ENCODE measurements at places on chromosomes 6 and 20.

DNA sequence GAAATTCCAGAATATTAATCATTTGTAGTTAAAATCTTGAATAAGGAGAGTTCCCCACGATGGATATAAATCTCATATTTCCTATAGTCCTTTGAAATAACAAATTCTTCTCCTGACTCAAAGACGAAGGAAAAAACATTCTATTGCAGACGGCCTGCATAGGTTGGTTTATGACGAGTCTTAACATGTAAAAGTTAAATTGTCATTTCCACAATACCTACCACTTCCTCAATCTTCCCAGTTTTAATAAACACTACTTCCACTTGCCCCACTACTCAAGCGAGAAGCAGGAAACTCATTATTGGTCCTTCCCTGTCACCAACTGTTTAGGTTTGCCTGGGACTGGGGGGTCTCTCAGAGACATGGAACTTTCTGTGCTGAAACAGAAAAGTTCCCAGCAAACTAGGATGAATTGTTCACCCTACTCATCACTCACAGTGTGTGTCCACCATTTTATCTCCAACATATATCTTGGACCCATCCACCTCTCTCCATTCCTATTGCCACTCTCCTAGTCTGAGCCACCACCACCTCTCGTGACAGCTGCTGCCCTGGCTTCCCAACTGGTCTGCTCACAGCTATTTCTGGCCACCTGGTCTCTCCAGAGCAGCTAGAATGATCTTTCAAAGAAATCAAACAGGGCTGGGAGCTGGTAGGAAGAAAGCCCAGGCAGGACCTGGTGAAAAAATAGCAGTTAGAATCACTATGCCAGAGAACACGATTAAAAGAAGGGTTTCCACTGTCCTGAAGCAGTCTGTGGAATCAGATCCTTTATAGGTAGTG is 15.1 kb upstream of the ZSCAN9 start:
- no peak for DNase-seq

GRCh38 chr6:32427218-32427617 is 12.5 kb upstream of the HLA-DRA start:
- no peak for DNase-seq

GRCh38 chr6:131694832-131695426 is 6.3 kb downstream of the OR2A4 start:
- DNase-seq, result no peak

DNA sequence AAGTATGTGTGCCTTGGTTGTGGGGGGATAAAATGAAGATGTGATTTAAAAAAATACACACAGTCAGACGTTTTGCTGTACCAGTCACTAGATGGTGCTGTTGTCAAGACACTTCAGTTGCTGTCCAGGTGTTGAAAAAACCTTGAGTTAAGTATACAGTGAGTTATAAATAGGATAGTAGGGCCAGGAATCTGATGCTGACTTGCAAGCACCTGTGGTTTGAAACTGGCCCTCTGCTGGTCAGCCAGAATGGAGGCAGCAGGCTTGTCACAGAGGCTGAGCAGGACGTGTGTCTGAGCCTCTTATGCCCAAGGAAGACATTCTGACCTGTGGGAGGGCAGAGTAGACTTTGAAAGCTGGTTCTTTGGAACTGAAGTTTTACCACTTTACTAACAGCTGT is 27.8 kb downstream of the RNF8 start:
- no peak for DNase-seq

GRCh38 chr6:138278326-138278725 is 60.0 kb upstream of the PBOV1 start:
- no peak for DNase-seq

GRCh38 chr20:61166324-61166723 is 85.7 kb upstream of the CDH4 start:
- no peak for DNase-seq

- no peak for DNase-seq
These were observed 118.0 kb downstream of the OPRM1 start for GRCh38 chr6:154157082-154157481.

GRCh38 chr6:116840091-116840490 is 11.2 kb upstream of the GPRC6A start:
- DNase-seq, result no peak

- no peak for DNase-seq
These were observed 48.0 kb upstream of the DST start for GRCh38 chr6:56690519-56691285.

DNA sequence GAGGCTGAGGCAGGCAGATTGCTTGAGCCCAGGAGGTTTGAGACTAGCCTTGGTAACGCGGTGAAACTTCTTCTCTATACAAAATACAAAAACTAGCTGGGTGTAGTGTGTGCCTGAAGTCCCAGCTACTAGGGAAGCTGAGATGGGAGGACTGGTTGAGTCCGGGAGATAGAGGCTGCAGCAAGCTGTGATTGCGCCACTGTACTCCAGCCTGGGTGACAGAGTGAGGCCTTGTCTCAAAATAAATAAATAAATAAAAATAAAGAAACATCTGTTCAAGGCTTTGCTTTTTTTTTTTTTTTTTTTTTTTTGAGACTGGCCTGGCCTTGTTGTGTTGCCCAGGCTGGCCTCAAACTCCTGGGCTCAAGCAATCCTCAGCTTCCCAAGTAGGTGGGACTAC is 23.7 kb upstream of the SLC23A2 start:
- no peak for DNase-seq

DNA sequence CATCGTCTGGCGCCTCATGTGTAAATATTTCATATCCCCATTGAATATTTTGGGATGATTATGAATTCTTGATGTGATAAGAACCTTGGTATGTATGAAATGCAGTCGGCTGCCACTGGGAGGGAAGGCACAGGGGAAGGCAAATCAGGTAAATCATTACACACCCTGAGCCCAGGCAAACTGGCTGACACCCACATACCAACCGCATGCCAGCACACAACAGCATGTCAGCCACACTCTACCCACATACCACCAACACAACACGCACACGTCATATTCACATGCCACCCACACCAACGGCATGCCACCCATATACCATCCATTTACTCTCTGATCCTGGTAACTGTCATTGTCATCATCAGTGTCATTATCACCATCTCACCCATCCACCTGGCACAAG is 28.3 kb upstream of the MDGA1 start:
- DNase-seq, result no peak

- no peak for DNase-seq
These were observed 72.8 kb upstream of the CEP85L start for GRCh38 chr6:118724211-118724610.

DNA sequence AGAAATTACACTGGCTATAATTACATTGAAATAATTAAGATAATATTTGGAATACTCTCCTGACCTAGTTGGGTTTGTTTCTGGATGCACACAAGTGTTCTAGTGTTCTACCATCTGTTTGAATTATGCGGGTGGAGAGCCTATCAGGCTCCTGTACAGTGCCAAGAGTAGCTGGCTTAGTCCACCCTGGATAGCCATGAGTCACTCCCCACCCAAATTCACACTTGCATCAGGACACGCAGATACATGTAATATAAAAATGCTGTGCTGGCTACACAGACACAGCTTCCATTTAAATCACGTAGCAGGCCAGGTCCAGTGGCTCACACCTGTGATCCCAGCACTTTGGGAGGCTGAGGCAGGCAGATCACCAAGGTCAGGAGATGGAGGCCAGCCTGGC is 686.2 kb upstream of the SLC35B3 start:
- DNase-seq, result no peak

DNA sequence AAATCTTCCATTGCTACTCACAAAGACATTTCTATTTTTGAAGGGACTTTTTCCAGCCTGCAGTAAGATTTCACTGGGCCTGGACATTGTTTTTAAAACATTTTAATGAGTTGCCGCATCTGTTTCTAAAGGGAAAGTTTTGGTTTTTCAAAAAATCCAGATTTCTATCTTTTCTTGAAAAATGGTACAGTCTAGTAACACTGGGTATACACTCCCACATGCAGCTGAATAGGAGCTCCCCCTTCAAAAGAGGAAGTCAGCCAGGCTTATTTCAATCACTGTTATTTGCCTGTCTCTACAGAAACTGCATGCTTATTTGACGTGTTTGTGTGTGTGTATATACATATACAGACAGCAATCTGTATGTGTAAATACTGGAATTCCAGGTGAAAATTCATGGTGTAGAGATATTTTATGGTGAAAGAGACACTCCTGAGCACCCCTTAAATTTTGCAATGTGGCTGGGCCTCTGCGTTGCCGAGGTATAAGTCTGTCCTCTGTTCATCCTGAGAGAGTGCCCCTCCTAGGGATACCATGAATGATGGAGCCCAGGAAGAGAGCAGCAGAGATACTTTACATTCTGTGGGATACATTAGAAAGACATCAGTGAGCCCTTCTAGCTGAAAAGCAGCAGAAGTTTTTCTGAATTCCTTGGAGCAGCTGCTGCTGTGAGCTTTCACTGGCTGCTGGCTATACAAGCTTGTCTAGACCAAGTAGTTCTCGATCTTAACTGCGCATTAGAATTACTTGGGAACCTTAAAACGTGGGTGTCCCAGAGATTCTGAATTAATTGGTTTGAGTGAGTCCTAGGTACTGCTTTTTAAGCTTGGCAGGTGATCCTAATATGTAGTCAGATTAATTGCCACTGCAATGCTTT is 12.0 kb upstream of the ABRACL start:
- DNase-seq, result no peak

DNA sequence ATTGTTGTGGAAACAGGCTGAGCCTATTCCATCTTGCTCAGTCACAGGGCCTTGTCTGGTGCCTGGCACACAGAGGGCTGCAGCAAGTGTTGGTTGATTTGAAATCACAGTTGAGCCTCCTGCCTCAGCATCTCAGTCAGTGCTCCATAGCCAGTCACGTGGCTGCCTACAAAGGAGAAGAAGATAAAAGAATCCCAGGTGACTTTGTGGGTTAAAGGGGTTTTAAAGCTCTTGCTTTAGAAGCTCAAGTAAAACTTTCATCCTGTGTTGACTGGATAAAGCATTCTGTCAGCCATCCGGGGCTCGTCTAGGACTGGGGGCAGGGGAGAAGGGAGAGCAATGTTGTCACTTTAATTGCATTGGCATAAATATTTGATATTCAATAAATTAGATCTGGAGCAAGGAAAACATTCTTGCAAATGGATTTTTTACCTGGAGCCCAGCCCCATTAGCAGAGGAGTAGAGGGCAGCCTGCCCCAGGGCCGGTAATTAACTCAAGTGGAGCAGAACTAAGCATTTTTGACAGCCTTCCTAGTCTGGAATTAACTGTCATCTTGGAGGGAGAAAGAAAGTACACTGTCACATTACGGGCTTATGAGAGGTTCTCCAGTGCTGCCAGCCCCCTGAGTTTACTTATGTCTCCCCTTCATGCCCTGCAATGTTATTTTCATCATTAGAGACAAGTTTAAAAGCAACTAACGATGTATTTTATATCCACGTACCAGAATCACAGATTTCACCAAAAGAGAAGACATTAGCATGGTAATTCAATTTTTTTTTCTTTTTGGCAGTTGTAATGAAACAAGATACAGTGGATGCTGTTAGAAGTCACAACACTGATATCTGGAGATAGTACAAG is 71.7 kb upstream of the GTSF1L start:
- DNase-seq, result no peak

GRCh38 chr6:131588643-131589042 is 15.6 kb downstream of the ARG1 start:
- DNase-seq, result no peak

GRCh38 chr6:43759136-43759906 is 10.7 kb upstream of the VEGFA start:
- DNase-seq, result no peak

DNA sequence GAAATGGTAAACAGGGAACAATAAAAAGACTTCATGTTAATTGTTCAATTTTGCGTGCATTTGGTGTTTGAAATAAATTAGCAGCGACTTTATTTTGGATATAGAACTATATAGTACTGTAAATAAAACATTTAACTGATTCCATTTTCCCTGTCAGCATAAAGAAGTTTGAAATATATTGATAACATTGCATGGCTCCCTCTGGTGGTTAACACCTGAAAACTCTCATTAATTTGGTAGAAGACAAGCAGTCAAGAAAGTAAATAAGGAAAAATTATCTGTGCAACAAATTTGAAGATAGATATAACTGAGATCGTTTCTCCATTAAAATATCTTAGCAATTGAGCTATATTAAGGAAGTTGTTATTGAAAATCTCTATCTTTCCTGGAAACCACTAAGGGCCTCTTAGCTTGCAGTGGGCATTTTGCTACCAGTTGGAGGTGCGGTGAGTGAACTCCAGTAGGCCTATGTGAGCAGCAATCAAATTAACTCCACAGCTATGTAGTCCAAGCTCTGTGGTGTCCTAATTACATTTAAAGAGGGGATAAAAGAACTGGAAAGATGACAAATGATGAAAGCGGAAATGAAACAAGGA is 435.7 kb upstream of the FKBP1C start:
- DNase-seq, result no peak

- DNase-seq, result no peak
These were observed 302.3 kb downstream of the PLCB1 start for GRCh38 chr20:8434326-8434876.

DNA sequence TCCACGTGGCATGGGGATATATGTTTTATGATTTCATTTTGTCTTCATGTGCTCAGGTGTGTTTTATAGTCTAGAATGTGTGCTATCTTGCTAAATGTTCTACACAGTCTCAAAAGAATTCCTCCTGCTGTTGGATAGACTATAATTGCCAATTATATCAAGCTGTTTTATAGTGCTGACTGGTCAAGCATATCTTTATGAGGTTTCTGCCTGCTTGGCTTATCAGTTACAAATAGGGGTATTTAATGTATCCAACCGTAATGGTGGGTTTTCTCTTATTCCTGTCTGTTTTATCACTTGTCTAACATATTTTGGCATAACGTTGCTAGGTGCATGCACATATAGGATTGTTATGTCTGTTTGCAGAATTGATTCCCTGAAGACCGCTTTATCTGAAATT is 201.3 kb downstream of the EYS start:
- DNase-seq, result no peak

GRCh38 chr6:11260249-11261038 is 28.0 kb upstream of the NEDD9 start:
- no peak for DNase-seq

- DNase-seq, result no peak
These were observed 21.1 kb downstream of the FAM110A start for GRCh38 chr20:854601-855000.

GRCh38 chr6:157912326-157912725 is 69.3 kb upstream of the SYNJ2 start:
- no peak for DNase-seq

- DNase-seq, result no peak
These were observed 254.0 kb downstream of the CD83 start for GRCh38 chr6:14371530-14371929.

- no peak for DNase-seq
These were observed 5.0 kb upstream of the GABRR1 start for GRCh38 chr6:89221971-89222711.

GRCh38 chr20:35511814-35512420 is 17.5 kb downstream of the C20orf173 start:
- no peak for DNase-seq
